ENCODE measurements at places on chromosomes 4 and X. TPM values are rescaled to one million over a fixed set of nuclear protein-coding genes. Genes with fewer than 3 reads are reported as not detected.

The MXD4 gene
- total RNA-seq, result 75.4 TPM

The RENBP gene
- 13.1 TPM for total RNA-seq

The KLHL8 gene
- total RNA-seq, result 11.0 TPM

The CT83 gene
- total RNA-seq, result not detected

- no peak for DNase-seq
- H3K4me3 ChIP-seq, result no peak overlapping the region
- H3K4me1 ChIP-seq, result no peaks in the 10 kb centered on the region
- H3K36me3 ChIP-seq, result no peaks in the 10 kb centered on the region
These were observed 188.2 kb downstream of the ARAP2 start for GRCh38 chr4:36056136-36056535.

DNA sequence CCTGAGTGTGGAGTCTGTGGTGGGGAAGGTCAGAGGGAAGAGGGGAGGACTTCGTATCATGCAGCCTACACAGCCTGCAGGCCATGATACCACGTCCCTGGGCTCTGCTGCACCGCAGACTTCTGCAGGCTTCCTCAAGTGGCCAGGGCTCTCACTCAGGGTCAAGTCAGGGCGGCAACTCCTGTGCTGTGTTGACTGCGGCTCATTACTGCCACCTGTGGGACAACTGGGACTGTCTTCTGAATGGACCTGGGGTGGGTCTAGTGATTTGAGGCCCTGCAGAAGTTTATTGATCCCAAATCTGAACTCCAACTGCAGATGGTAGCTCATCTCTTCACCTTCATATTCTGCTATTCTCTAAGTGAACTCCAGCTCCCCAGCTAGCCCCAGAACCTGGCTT is 167.1 kb downstream of the NSUN7 start:
- peaks cover 9% of the 10 kb centered on the region for H3K4me1 ChIP-seq
- no peaks in the 10 kb centered on the region for H3K36me3 ChIP-seq
- H3K27me3 ChIP-seq, result no peaks in the 10 kb centered on the region
- H3K27ac ChIP-seq, result peak overlapping the region; percentile 83
- no peak overlapping the region for H3K4me3 ChIP-seq

DNA sequence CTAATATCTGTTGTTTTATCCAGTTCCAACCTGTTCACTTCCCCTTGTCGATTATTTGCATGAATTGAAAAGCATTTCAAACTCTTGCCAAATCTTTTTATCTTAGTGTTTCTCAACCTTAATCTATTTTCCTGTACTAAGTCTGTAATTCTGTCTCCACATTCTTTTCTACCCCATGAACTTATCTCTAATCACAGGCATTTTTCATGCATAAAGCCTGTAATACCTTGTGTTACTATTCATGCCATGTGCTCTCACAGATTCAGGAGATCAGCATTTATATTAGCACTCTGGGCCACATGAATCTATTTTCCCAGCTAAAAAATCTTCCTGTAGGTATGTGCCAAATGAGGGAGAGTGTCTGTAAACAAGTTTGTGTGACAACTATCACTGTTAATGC is 1360.9 kb downstream of the STIM2 start:
- no peak overlapping the region for H3K27ac ChIP-seq
- H3K27me3 ChIP-seq, result no peaks in the 10 kb centered on the region
- DNase-seq, result no peak
- H3K36me3 ChIP-seq, result no peaks in the 10 kb centered on the region
- no peaks in the 10 kb centered on the region for H3K4me1 ChIP-seq

- H3K4me1 ChIP-seq, result no peaks in the 10 kb centered on the region
- no peaks in the 10 kb centered on the region for H3K36me3 ChIP-seq
- H3K4me3 ChIP-seq, result no peak overlapping the region
- no peak overlapping the region for H3K27ac ChIP-seq
These were observed 164.1 kb upstream of the STS start for GRCh38 chrX:6983207-6983955.

Data from aorta (tissue), 5 donors.